A549 treated with Mapracorat at 1 μM for 4 hours (cell line): ENCODE measurements at places on chromosomes 12 and 14. TPM values are rescaled to one million over a fixed set of nuclear protein-coding genes. Genes with fewer than 3 reads are reported as not detected.

The ABCD2 gene
- not detected in 5 replicates for total RNA-seq

The KRT85 gene
- total RNA-seq: 0.06 to 0.08 TPM (median 0.07 TPM) in 4 of 5 replicates, not detected in the other

The TCL1B gene
- not detected in 5 replicates for total RNA-seq

The SLIRP gene
- total RNA-seq: 322 to 487 TPM (median 391 TPM) in 5 replicates

The CMA1 gene
- total RNA-seq: not detected in 5 replicates
